ENCODE measurements at places on chromosomes 5 and 9.

GRCh38 chr5:54720341-54720740, 202.8 kb downstream of the SNX18 start:
- no peak for DNase-seq

- DNase-seq: no peak
These were observed 45.4 kb downstream of the PTTG1 start for GRCh38 chr5:160466889-160467554.

DNA sequence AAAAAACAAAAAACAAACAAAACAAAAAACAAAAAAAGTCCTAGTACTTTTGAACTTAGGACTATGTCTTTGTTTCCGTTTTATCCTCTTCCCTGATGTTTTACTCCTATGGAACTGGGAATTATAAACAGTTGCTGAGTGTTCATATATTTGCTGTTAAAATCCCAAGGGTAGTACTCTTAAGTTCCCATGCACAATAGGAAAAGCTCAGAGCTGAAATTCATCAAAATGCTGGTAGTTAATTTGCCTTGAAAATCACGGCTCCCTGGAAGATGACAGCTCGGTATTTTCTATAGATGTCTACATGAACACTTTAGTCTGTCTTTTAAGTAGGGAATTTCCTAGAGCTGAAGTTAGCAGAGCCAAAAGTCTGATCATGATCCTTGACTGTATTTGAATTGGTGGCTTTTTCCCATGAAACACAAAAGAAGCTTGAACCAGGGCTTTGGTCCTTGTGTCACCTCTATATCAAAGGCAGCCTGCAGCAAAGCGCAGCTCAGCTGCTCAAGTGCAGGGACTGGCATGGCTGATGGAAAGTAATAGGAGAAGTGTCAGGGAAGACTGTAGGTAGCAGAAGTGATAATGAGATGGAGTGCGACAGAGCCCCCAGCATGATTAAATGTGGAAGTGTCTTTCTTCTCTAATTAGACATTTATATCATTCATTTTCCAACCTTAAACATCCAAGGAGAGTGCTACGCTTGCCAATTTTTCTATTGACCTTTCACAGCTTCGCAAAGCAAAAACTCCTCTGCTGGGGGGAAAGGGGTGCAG, 310.9 kb downstream of the TRIM36 start:
- DNase-seq: no peak

- DNase-seq: no peak
These were observed 28.5 kb downstream of the P4HA2 start for GRCh38 chr5:132199116-132199680.

DNA sequence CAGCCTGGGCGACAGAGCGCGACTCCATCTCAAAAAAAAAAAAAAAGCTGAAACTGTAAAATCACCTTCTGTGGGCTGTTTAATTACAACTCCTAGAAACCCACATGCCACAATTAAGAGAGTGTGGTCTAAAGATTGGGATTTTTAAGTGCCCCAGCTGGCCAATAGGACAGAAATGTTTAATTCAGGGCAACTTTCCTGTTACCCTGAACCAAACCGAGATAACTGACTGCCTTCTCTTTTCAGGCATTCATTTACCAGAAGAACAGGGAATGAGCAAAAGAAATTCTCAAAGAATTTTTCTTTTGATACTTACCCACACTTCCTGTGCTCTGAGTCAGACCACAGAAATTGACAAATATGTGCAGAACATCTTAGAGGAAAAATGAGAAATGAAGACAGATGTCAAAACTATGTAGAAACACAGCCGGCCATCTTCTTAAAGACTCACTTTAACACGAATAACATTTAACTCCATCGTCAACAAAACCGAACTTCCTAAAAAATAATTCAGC, 221.3 kb upstream of the DAPK1 start:
- DNase-seq: no peak

DNA sequence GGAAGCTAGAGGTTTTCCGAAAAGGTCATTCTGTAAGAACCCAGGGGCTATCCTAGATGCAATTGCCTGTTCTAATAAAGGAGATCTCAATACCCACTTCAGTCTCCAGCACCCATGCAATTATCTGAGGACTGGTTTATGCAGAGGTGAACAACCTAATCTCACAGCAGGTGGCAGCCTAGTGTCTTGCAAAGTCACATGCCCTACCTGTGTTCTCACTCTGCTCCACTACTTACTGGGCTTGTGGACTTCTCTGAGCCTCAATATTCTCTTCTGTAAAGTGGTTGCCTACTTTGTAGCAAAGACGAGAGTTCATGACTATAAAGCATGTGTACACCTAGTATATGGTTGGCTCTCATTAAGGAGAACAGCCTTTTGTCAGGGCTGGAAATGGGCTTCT, 21.0 kb upstream of the ALDH1B1 start:
- no peak for DNase-seq

DNA sequence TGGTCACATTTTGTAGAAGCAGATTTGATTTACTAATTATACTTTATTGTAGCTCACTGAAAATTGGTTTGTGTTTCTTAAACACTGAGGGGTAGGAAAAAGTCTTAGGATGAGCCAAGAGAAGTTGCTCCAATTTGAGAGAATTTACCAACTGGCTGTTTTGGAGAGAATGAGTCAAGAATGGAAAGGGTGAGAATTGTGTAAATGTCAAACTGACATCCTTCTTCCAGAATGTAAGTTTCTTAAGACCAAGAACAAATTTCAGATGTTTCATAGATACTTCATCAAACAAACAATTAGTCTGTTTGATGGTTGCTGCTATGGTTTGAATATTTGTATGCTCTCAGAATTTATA, 106.2 kb upstream of the TXNDC8 start:
- DNase-seq: no peak

GRCh38 chr5:107889387-107889786, 218.7 kb upstream of the EFNA5 start:
- DNase-seq: no peak

GRCh38 chr9:16501141-16501540, 369.3 kb downstream of the BNC2 start:
- no peak for DNase-seq

GRCh38 chr5:178230879-178231538, 1.6 kb downstream of the PHYKPL start:
- DNase-seq: no peak

DNA sequence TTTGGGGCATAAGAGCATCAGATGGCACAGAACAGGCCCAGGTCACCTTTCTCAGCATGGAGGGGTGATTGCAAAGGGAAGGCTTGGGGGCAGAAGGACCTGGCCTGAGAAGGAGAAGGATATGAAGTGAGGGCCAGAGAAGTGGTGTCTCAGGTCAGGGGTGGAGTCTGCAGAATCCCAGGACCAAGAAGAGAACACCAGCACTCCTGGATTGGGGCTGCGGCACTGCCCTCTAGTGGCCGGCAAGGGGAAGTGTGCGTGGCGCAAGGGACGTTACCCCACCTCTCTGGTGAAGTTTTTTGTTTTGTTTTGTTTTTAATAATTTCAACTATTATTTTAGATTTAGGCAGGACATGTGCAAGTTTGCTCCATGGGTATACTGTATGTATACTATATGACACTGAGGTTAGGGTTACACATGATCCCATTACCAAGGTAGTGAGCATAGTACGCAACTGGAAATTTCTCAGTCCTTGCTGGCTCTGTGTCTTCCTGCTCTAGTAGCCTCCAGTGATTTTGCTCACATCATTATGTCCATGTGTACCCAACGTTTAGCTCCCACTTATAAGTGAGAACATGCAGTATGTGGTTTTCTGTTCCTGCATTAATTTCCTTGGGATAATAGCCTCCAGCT, 1548.6 kb downstream of the EFNA5 start:
- DNase-seq: peak; percentile 28

- DNase-seq: no peak
These were observed 602.1 kb downstream of the TAF11L14 start for GRCh38 chr5:18236386-18236785.

DNA sequence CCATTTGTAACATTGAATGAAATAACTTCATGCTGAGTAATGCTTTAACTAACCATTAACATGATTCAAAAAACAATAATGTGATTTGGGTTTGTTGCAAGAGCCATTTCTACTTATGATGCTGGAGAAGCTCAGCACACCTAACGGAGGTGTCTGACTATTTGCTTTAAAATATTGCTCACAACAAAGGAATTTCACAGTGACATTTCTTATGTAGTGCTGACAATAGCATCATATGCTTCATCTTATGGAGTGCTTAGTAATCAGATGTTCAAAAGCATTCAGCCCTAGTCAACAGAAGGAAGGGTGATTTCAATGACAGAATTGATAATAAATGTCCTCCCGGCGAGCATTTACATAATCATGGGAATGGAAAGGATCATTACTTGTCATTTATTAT, 1003.3 kb upstream of the COX7C start:
- no peak for DNase-seq

GRCh38 chr9:24657387-24657786, 111.7 kb upstream of the IZUMO3 start:
- no peak for DNase-seq

DNA sequence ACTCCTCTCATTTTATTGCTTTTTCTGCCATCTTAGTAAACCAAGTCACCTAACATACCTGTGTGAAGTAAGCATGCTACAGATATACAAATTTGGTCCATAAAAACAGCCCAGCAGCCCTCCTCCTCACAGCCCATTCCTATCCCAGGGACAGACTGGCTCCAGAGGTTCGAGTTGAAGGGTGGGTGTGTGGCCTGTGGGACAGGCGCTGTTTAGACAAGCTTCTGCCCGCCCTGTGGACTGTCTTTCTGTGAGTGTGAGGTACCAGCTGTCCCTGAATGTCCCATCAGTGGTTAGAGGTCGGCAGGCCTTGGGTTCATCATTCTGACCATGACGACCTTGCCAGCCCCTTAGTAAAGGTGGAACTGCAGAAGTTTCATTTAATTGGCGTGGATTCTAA, 82.0 kb downstream of the WNK2 start:
- DNase-seq: no peak

GRCh38 chr9:36441966-36442365, 41.9 kb upstream of the RNF38 start:
- DNase-seq: no peak

DNA sequence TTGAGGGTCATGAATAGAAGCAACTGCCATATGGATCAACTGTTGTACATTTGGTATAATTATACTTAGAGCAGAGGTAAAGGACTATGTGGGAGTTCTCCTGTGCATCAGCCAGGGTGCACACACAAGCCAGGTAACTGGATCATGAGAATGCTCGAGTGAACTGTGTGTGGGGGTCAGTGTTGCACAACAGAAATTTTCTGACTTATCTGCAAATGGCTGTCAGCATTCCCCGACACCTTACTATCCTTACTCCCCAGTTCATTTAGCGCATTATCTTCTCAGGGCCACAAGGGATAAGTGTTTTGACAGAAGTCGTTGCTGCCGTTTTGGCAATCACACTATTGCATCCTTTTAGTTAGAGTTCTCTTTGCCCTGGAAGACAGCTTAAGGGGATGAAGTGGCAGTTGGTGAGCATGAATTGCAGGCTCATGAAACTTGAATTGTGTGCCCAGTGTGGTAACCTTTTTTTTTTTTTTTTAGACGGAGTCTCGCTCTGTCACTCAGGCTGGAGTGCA, 1.7 kb downstream of the CANX start:
- DNase-seq: no peak

- no peak for DNase-seq
These were observed 107.9 kb downstream of the PHF2 start for GRCh38 chr9:93684161-93684765.

- DNase-seq: no peak
These were observed 6.3 kb downstream of the CRHBP start for GRCh38 chr5:76958991-76959767.

- no peak for DNase-seq
These were observed 35.9 kb upstream of the UBAP2 start for GRCh38 chr9:34084562-34084961.

DNA sequence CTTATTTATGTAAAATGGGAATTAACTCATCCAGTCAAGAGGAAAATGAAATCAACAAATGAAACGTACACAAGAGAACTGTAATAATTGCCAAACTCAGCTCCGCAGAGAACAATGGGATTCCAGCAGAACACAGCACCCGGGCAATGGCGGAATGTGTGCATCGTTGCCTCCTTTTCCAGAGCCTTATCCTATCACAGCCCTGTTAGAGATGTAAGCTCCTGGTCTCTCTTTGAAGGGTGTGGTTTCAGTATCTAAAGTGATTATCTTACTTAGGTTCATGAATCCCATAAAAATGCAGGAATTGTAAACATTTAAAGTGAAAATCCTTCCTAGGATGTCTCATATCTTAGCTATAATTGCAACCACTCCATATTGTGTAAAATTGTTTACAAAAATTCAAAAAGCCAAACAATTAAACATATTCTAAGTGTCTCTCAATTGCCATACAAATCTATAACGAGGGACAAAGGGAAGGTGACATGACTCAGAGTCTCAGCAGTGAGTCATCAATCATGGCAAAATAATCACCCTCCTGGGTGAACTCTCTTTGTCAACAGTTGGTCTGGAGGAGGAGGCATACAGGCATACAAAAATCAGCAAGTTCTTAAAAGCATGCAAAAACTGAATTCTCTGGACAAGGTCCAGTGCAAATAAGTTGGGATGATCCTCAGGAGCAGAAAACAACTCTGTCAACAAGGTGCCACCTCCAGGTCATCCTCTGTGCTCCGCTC, 22.6 kb downstream of the SEMA5A start:
- no peak for DNase-seq

DNA sequence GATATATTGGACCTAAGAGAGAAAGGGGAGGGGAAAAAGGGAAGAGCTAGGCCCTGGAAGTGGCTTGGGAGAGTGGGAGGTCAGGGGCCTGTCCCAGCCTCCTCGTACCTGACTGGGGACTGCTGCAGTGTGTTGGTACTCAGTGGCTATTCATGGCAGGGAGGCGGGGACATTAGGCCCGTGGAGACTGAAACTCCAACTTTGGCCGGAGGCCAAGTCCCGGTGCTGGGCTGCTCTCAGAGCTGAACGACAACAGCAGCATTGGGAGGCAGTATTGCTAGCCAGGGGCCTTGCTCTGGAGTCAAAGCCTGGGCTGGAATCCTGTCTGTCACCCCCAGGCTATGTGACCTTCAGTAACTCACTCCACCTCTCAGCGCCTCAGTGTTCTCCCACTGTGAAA, 37.8 kb downstream of the NEURL1B start:
- DNase-seq: no peak

DNA sequence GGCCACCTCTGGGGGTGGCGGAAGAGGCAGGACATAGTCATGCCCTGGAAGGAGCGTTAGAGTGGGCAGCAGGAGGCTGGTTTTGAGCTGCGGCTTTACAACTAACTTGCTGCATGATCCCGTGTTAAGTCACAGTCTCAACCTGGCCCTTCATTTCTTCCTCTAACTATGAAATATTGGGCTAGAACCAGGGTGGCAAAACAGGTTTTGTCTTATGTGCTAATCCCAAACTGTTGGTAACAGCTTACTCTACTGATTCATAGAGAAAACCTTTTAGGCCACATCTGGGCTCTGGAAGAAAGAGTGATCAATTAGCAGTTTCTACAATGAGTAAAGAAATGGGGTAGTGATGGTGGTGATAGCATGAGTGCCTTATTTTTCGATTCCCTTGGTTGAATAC, 74.1 kb upstream of the CLINT1 start:
- no peak for DNase-seq

DNA sequence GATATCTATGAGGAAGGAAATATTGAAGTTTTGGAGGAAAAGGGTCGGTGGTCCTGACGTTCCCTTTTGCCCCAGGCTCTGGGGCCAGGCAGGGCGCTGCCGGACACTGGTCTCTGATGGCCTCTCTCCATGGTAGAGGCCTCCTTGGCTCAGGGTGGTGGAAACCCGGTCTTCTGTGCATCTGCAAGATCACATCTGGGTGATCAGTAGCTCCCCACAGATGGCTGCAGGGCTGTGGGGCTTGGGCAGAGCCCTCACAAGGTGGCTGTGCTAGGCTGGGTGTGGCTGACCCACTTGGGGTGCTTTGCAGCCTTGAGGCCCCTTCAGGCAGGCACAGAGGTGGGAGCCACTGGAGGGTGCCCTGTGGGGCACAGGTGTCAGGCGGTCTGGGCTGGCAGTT, 53.9 kb upstream of the RNU6ATAC start:
- DNase-seq: no peak
